ENCODE measurements at places on chromosomes 7 and 10. TPM values are rescaled to one million over a fixed set of nuclear protein-coding genes. Genes with fewer than 3 reads are reported as not detected.
A peak's percentile ranks its signal among the peaks of the same experiment; 100 is the strongest.

- DNase-seq, result no peak
Measured at GRCh38 chr7:116351966-116352365, 141.6 kb downstream of the TES start.

DNA sequence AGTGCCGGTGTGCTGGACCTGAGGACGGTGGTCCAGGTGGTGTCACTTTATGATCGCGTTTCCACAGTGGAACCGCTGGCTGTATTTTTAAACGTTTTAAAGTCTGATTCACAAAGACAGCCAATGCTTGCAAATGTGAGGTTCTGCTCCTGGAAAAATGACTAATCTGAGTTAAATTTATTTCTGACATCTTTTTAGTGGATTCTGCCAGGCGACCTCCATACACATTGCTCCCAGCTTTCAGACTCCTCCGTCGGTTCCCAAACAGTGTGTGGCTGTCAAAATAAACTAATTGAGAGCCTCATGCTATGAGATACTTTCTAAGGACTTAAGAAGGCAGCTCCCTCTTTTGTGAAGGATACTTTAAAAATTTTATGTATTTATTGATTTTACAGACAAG, 12.7 kb upstream of the TTYH3 start:
- DNase-seq, result peak; percentile 81

GRCh38 chr10:91653219-91653870, 20.5 kb upstream of the PPP1R3C start:
- DNase-seq, result peak; percentile 77

- no peak for DNase-seq
Measured at GRCh38 chr7:121578669-121579068, 182.6 kb upstream of the FAM3C start.

- DNase-seq, result peak; percentile 33
Measured at GRCh38 chr10:101867931-101868330, 24.3 kb upstream of the KCNIP2 start.

- no peak for DNase-seq
Measured at GRCh38 chr7:74267756-74268565, 13.8 kb upstream of the RFC2 start.

Gene NRF1
- total RNA-seq, result 12.2 TPM

- peak; percentile 8 for DNase-seq
Measured at GRCh38 chr10:7756360-7756992, 31.3 kb downstream of the KIN start.

DNA sequence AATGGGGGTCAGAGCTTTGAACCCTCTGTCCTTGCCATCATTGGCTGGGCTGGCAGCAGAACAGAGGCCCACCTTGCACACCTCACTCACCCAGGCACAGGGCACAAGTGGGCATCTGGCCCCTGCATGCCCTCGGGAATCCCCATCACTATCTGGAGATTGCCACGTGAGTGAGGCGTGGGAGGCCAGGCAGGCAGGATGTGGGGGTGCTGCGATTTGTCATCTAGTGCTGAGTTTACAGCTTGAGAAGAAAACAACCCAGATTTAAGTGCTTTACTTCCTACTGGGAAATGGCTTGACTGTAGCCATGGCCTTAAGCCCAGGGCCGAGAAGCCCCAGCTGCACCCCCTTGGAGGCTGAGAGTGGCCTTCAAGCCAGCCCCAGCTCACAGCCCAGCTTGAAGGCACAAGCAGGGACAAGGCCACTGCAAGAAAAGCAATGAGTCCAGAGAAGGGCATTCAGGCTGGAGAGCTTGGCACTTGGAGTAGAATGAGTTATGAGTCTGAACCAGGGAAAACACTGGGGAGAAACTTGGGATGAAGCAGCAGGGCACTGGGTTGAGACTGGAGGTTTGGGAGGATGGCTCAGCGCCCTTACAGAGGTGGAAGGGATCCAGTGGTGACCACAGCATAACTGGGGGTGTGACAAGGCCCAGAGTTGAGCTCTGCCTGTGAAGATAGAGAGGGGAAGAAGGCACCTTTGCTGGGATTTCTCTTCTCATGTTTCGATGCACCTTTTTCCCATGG, 123.0 kb downstream of the CXCL12 start:
- peak; percentile 56 for DNase-seq

DNA sequence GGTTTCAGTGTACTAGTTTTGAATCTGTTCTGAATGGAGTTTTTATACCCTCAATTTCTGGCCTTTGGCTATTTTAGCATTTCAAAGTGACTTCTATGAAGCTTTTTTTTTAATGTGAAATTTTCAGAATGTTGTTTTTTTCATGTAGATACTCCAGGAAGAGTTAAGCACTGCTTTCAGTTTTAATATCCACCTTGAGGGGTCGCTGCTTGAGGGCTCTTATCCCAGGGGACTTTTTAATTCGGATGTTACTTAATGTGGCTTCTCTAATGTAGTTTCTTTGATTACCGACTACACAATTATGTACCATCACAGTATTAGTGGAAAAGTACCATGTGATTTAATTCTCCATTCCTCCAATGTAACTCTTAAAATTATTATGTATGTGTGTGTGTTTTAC, 5.2 kb downstream of the IFIT5 start:
- peak; percentile 31 for DNase-seq

Gene RELN
- 19.4 TPM for total RNA-seq

Gene DIP2C
- total RNA-seq, result 8.6 TPM

DNA sequence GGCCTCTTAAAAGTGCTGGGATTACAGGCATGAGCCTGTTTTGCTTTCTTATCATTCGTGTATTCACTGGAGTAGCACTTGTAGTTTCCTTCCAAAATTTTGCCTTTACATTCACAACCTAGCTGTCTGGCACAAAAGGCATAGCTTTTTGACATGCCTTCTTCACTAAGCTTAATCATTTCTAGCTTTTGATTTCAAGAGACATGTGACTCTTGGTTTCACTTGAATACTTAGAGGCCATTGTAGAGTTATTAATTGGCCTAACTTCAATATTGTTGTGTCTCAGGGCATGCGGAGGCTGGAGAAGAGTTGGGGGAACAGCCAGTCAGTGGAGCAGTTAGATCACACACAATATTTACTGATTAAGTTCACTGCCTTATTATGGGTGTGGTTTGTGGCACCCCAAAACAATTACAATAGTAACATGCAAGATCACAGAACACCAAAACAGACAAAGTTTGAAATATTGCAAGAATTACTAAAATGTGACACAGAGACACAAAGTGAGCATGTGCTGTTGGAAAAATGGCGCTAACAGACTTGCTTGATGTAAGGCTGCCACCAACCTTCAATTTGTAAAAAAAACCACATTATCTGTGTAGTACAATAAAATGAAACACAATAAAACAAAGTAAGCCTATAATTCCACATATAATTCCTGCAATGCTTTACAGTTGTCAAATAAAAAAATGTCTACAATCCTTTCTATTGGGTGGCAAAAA, 43.1 kb downstream of the BRAF start:
- DNase-seq, result no peak

DNA sequence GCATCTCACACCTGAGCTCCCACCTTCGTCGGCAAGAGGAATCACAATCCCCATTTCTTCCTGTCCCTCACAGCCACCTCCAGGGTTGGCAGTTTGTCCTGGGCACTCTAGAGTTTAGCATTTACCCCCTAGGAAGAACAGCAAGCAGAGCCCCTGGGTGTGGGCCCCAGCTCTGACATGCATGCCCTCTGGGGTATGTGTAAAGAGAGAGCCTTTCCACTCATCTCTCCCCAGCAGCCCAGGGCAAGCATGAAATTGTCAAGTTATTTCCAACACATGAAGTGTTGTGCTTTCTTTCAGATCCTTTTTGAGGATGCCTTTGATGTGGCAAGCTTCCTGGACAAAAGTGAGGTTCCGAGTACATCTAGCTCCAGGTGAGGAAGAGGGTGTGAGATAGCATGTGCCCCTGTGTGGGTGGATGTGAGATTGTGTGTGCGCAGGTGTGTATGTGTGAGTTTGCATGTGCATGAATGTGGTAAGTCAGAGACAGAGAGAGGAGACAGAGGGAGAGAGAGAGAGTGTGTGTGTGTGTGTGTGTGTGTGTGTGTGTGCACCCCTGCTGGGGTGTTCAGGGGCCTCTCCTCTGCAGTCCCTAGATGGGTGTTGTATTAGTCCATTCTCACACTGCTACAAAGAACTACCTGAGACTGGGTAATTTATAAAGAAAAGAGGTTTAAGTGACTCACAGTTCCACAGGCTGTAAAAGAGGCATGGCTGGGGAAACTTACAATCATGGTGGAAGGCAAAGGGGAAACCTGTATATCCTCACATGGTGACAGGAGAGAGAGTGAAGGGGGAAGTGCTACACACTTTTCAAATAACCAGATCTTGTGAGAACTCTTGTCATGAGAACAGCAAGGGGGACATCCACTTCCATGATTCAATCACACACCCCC, 18.1 kb downstream of the STRA8 start:
- no peak for DNase-seq

Gene UCMA
- not detected for total RNA-seq

GRCh38 chr7:36048141-36048901, 104.7 kb upstream of the EEPD1 start:
- DNase-seq, result peak; percentile 83

DNA sequence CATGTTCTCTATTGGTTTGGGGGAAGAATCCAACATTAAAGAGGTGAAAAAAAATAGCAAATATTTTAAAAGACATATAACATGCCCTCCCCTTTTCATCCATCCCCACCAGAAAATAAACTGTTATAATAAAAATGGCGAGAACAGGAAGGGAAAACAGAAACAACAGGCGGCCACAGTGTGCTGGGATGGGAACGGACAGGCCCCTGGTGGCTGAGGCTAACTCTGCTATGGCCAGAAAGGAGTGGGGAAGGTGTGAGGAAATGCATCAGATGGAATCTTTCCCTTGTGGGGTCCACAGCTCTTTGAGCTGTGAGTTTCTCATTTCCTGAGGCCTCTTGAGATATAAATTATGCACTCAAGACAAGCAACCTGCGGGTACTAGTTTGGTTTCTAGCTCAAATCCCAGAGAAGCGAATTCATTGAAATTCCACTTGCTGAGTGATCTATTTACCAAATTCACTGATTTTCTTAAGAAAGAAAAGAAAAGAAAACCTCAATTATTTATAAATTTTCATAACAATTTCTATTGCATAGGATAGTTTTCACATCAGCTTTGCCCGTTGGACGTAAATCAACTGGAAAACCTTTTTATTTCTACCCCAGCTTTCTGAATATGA, 139.5 kb downstream of the BMPER start:
- no peak for DNase-seq

Gene HDAC9
- total RNA-seq, result 24.2 TPM

Gene PIK3CG
- total RNA-seq, result under 0.01 TPM

Gene CCDC172
- not detected for total RNA-seq

DNA sequence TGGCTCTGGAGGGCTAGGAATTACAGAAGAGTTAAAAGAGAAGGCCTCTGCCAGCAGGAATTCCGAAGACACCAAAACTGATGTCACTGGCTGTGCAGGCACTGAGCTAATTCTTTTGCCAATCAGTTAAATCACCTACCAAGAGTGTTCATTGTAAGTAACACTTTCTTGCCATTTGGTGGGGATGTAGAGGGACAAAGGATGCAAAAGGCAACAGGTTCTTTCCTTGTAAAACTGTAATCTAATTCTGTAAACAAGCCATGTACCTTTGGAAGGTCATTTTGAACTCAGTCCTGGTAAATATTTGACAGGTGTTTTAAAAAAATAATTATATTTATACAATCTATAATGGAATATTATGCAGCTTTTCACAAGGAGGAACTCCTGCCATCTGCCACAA, 438.4 kb downstream of the AUTS2 start:
- DNase-seq, result no peak

Gene GARIN1A
- total RNA-seq, result 0.18 TPM

Gene GPRIN2
- not detected for total RNA-seq

Gene CFAP46
- total RNA-seq, result 1.7 TPM

DNA sequence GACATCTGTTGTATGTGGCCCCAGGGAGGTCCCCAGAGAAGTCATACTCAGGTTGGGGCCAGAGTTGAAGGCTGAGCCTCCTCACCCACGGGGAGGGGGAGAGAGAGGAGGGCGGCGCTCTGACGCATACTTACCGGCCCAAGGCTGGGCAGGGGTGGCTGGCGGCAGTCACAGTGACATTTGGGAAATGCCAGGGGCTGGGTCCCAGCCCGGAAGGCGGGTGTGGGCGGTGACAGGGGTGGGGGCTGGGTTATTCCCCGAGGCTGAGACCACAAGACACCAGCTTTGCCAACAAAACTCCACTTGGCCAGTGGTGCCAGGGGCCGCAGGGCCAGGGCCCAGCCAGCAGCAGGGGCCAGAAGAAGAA, 41.1 kb downstream of the RASGEF1A start:
- DNase-seq, result no peak

Gene UPK3B
- total RNA-seq, result not detected

Gene GRID2IP
- not detected for total RNA-seq

DNA sequence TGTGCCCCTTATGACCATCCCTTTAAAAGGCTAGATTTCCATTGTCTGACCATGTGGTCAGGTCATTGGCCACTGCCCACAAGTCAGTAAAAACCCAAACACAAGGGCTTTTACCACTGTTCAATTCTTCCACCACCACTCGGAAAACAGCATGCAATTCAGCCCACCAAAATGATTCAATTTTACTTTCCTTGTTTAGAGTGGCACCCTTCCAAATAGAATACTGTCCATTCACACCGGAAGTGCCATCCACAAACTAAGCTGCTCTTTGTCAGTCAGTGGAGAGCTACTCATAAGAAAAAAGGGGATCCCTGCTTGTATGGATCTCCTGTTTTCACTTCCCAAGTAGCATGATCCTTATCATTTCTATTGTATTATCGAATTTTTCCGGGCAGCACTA, 350.7 kb upstream of the MBL2 start:
- no peak for DNase-seq

- no peak for DNase-seq
Measured at GRCh38 chr10:131081376-131081775, 230.1 kb downstream of the TCERG1L start.

DNA sequence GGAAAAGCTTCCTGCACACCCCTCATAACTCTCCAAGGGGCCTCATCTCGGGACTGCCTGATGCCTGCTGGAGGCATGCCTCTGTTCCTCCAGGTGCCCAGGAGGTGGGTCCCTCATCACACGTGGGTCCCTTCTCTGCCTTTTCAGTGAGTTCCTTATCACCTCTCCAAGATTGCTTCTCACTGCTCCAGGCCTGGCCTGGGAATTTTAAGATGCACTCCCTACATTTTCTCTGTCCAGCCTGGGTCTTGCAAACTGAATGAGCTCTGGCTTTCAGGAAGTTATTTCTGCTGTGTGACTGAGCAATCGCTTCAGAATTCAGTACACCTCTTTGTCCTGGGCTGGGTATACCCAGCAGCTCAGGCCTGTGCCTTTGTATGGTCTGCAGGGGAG, 43.8 kb downstream of the LRRC18 start:
- no peak for DNase-seq

GRCh38 chr7:123355576-123356190, 155.9 kb upstream of the SLC13A1 start:
- DNase-seq, result no peak

Gene UNCX
- total RNA-seq, result not detected

GRCh38 chr7:43669286-43670081, 59.8 kb downstream of the COA1 start:
- DNase-seq, result no peak

GRCh38 chr10:110821508-110821907, 50.2 kb upstream of the PDCD4 start:
- no peak for DNase-seq

Gene AIMP2
- total RNA-seq, result 58.6 TPM

DNA sequence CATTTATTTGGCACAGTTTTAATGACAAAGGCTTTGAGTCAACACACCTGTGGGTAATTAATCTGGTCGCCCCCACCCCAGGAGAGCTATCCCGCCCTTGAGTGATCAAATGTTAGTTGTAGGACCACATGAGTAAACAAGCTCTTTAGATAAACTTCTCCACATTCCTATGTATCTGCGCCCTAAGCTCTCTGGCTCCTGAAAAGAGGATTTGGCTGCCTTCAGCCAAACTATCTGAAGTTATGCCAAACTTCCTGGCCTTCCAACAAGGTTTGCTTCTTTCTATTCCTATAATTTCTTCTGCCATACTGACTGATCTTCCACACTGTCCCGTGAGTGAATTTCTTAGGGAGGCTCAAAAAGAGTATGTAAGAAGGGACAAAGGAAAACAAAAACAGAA, 134.2 kb downstream of the RALA start:
- DNase-seq, result peak; percentile 28
